ENCODE measurements at places on chromosomes 3 and 15.

- peak; percentile 75 for DNase-seq
Observed at GRCh38 chr3:150409512-150410310, 1.6 kb downstream of the TSC22D2 start.

GRCh38 chr3:184982076-184982475 lies 170.1 kb downstream of the VPS8 start:
- DNase-seq, result no peak

DNA sequence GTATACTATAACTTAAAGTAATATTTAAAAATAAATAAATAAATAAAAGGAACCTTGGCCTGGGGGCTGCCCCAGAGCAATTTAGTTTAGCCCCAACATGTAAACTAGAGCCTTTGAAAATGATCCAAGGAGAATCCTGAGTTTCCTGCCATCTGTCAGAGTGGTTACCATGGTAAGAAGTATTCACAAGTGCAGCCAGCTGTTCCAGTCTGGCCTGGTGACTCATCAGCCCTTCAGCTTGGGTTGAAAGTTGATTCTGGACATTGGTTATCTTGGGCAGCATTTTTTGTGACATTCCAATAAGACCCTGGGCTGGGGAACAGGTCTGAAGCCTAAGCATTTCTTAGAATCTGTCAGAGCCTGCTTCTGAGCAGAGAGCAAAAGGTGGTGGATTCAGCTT lies 72.7 kb upstream of the LRTM1 start:
- peak; percentile 50 for DNase-seq

DNA sequence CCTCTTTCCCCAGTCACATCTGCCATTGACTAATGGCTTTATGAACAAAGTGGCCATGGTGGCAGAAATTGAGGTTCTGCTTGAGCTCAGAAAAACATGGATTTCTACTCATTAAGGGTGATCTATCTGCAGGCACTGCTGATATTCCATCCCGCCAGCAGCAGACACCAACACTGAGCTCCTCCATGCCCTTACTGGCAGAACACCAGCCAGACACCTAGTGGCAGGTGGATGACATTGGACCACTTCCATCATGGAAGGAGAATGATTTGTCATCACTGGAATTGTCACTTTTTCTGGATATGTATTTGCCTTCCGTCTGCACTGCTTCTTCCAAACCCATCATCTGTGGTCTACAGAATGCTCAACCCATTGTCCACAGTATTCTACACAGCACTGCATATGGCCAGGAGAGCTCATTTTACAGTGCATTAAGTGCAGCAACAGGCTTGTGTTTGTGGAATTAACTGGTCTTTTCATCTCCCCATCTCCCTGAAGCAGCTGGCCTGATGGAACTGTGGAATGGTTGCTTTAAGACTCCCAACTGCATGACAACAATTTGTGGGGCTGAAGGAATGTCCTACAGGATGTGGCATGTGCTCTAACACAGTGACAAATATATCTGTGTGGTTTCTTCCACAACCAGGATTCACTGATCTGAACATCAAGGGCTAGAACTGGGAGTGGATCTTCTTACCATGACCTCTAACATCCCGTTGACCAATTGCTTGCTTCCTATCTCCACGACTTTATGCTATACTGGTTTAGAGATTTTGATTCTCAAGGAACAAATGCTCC lies 103.4 kb downstream of the WNT7A start:
- DNase-seq, result no peak

GRCh38 chr15:75410196-75410595 lies 41.3 kb downstream of the SIN3A start:
- no peak for DNase-seq

DNA sequence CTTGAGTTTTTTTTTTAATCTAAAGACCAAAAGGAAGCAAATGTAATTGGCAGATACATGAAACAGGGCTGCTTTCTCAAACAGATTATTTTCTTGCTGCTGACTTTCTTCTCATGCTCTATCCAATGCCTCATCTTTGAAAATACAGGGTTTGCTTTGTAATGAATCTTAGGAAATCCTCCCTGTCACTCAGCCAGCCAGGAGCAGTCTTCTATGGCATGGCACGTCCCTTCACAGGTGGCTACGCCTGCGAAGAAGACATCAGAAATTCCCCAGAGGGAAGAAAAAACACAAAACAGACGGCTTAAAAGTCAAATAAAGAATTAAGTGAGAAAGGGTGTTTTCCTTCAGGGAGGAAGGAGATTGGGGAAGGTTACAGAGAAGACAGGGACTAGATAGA lies 242.5 kb downstream of the IGSF11 start:
- DNase-seq, result no peak

All from right lung (tissue), 10 donors.